ENCODE measurements at places on chromosomes 6 and 20.
A peak's percentile ranks its signal among the peaks of the same experiment; 100 is the strongest.

DNA sequence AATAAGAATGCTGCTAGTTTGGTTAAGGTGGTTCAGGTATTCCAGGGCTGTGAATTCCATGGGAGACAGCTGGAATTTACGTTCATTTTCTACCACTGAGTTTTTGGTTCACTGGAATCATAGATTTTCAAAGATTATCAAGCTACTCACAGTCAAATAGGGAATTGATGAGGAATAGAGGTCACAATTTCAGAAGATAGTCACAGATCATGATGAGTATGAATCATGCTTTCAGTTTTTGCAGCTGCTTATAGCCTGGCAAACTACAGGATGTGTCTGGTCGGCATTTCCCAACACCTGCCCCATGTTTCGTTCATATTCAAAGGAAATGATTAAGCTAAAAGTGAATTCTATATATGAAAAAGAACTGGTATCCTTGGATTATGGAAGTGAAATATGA lies 58.7 kb downstream of the BCKDHB start:
- peak; percentile 6 for DNase-seq

DNA sequence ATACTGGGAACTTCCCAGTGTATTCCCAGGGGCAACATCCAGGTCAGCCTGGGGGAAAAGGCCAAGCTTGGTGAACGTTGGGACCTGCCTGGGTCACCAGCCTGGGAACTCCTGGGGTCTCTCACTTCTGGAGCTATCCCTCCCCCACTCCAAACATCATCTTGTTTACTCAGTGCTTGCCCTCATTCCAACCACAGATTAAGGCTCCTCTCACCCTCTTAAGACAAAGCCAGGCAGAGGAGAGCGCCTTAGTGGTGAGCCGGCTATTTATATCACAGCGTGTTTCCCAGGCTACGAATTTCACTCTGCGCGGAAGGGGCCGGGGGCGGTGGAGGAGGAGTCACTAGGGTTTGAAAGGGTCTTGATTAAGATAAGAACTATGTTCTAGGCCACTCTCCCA lies 12.1 kb downstream of the PRPH2 start:
- DNase-seq: no peak

DNA sequence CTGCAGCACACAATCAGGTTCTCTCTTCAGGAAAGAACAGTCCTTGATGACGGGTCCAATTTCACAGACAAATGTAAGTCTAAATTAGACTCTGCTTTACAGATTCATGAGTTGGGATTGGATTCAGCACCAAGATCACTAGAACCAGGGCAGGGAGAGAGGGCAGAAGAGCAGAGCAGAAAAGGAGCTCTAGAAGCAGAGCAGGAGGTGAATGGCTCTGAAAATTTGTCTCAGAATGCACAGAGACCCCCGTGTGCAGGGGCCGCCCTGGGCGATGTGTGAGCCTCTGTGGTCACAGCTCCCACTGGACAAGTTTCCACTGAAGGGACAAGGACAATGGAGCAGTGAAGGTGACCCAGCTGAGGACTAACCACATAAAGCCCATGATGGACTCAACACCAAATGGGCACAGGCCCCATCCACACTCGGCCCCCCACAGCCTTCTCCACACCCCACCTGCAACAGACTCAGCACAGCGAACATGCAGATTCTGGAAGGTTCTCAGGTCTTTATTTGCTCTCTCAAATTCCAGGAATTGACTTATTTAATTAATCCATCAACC lies 3.5 kb downstream of the HLA-B start:
- no peak for DNase-seq

- no peak for DNase-seq
Measured at GRCh38 chr6:148296771-148297170, 45.9 kb upstream of the SASH1 start.

GRCh38 chr6:52417675-52418111 lies 2.4 kb upstream of the EFHC1 start:
- DNase-seq: no peak

DNA sequence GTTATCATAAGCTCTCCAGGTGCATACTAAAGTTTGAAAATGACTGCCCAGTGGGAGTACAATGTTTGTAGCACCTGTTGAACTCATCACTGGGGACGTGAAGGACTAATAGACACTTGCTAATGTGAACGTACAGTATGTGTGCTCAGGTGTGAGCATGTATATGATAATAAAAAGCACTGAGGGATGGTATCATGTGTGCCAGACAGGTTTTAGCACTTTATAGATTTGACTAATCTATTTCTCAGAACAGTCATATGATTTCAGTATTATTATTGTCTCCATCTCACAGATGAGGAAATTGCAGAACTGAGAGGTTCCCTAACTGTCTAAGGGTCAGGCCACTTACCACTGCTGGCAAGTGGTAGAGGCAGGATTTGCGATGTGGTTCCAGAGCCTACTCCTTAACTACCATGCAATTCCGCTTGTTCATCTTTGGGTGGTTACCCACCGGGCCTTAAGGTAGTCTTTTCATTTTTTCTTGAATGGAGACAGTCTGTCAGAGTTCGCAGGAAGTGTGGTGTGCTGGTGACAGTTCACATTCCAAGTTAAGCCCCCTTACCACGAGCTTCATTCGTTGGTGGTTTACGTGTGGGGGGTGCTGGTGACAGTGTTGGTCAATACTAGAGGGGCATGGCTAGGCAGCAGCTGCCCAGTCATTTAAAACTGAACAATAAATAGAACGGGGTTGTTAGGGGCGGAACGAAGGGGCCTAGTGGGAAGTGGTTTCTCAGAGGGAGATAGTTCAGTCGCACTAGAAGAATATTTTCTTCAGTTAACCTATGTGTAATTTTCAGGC lies 46.8 kb downstream of the RREB1 start:
- no peak for DNase-seq

DNA sequence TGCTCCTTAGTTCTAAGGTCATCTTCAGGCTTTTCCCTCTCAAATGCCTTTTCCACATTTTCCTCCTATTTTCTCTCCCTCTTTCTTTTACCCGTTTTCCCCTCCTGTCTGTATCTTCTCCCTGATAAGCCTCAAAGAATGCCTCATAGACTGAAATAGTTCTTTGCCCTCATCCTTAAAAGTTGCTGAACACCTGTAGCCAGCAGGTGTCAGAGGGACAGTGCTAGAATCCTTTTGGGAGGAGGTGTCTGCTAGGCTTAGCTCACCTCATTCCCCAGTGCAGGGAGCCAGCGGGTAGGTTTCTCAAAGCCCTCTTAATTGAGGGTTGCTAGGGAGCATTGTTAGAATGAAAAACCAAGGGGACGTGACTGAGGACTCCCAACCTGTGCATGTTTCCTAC lies 204.0 kb downstream of the TSHZ2 start:
- DNase-seq: no peak

GRCh38 chr6:32940656-32941213 lies at the start of gene HLA-DMB:
Gene HLA-DMB (minus strand): TSS chr6:32941028. CDS start chr6:32940807, 221 bp downstream.
- no peak for DNase-seq

- no peak for DNase-seq
Measured at GRCh38 chr20:17024513-17025119, 202.2 kb upstream of the PCSK2 start.

All from stimulated activated CD4-positive, alpha-beta T cell treated with anti-CD3 and anti-CD28 coated beads, TNF-alpha, amount 100 ng/mL, for 1 hour (primary cell).